ENCODE measurements at places on chromosomes 2 and 18.

GRCh38 chr2:190533175-190533967, 1.2 kb downstream of the NEMP2 start:
- no peak for DNase-seq

GRCh38 chr18:60746919-60747318, 374.3 kb upstream of the MC4R start:
- DNase-seq, result no peak

GRCh38 chr2:236766850-236767249, 197.2 kb downstream of the ACKR3 start:
- no peak for DNase-seq

DNA sequence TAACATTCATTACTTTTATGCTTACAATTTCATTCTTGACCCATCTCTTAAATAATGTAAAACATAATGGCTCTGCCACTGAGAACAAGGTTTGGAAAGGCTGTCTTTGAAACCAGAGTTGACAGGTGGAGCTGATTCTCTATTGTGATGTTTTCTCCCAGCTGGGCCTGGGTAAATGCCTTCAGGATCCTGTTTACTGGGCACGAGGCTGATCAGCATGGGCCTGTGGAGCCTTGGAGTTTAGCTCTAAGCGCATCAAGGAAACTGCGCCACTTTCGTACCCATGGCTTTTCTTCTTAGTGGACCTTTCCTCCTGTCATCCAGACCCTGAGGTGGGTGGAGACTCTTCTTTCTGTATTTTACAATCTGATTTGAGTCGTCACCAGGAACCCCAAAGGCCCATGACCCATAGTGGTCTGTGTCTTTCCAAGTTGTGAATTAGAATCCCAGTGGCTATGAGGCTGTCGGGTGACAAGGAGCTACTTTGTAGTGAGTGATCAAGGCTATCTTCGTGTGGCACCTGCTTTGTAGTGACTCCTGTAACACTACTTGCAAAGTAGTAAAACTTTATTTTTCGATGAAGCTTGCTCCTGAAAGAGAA, 123.1 kb downstream of the LPIN1 start:
- DNase-seq, result no peak
